ENCODE measurements at places on chromosomes 16 and 17.

- DNase-seq: no peak
Measured at GRCh38 chr17:7972131-7972785, 30.2 kb upstream of the GUCY2D start.

DNA sequence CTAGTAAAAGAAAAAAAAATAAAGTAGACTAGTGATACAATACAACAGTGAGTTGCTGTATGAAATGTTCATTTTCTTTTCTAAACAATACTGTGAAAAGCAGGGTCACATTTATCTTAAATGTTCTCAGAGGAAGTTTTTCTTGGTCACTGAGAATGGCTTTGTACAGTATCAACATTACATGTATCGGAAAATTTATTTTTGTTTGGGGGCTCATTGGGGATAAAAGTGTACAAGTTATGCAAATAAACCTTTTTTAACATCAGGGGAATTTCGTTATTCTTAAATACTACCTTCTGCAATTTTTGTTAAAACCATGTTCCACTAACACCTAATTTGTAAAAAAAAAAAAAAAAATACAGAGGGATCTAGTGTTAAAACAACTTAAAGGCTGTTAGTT is 8.7 kb upstream of the ZNF594 start:
- no peak for DNase-seq

DNA sequence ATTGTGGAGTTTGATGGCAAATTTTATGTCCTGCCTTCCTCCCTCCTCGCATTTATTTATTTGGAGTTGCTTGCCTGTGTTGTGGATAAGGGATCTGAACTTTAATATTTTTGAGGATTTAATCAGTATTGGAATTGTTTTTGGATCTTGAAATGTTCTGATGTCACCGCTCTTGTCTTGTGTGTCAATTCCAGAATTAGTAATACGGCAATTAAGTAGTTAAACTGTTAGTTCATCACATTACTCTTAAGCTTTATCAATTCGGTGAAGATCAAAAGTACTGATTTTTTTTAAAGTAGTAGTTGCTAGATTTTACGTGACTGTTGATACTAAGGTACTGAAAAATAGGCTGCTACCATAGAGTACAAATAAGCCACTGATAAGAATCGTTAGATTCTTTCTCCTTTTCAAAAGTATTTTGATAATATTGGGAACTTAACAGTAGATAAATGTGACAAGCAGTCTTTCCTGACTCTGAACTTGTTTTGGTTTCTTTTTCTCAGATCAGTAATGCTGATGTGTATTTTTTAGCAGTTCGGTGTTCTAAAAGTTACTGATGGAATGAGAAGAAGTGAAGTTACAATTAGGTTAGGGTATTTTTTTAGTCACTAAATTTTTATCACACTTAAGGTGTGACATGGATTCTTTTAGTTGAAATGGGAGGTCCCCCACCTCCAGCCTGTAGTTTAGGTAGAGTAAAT is 2.0 kb downstream of the RBBP6 start:
- no peak for DNase-seq

- no peak for DNase-seq
Measured at GRCh38 chr17:28124962-28125361, 82.5 kb downstream of the NLK start.

DNA sequence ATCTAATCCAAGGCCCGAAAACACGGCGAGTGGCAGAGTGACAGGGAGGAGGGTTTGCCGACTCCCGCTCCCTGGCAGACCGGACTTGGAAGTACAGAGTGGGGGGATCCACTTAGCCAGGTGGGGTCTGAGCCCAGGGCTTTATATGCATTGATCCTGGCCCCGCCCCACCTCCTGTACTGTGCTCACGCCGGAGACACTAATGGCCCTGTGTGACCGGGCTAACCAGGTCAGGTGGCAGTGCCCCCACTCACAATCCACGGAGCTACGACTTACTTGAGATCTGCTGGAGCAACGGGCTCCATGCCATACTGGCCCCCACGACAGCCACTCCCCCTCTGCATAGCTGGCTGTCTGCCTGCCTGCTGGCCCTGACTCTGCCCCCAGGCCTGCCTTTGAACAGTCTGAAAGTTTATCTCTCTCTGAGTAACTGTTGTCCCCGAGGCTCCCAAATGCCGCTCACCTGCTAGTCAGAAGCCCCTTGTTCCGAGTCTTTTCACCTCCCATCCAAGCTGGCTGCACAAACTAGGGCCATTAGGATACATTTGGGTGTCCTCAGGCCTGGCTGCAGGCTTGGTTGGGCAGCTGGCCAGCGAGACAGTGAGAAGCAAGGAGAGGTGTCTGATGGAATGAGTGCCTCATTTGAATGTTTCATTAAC is 28.0 kb downstream of the CACNA1G start:
- no peak for DNase-seq

- no peak for DNase-seq
Measured at GRCh38 chr17:20281860-20282259, 185.5 kb downstream of the LGALS9B start.

GRCh38 chr17:10836145-10836544 is 1.7 kb downstream of the PIRT start:
- DNase-seq: no peak

- DNase-seq: no peak
Measured at GRCh38 chr16:65002265-65002664, 119.6 kb downstream of the CDH11 start.

GRCh38 chr17:146546-146945 is 9.2 kb downstream of the SCGB1C2 start:
- DNase-seq: no peak

DNA sequence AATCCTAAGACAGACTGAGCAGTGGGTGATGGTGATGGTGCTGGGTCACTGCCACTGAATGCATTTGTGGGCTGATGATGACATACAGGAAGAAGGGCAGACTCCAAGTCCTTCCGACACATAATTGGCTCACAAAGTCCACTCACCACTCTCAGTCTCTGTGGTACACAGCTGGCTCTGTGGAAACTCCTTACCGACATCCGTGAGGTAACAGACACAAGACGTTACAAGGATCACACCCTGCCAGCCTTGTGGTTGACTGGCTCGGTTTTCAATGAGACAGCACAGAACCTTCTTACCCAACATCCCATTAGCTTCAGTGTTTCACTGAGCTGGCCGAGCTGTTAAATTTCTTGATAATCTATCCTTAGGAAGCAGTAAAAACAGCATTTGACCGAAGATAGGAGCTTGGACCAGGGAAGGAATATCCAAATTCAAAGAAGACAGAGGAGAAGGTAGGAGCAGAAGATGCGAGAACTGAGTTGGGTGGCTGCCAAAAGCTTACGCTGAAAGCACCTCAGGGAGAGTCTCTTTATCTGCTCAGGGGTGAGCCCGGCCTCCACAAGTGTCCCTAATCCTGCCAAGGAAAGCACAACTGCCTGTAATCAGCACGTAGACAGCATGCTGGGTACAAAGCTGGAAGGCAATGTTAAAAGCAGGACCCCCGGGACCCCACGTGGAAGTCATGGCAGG is 5.5 kb upstream of the MXRA7 start:
- DNase-seq: peak; percentile 25

- no peak for DNase-seq
Measured at GRCh38 chr16:427250-427649, 1.8 kb downstream of the RAB11FIP3 start.

GRCh38 chr17:59219992-59220327 is 351 bp upstream of the GDPD1 start:
- DNase-seq: no peak

GRCh38 chr16:28027055-28027454 is 36.5 kb downstream of the GSG1L start:
- DNase-seq: no peak

- no peak for DNase-seq
Measured at GRCh38 chr17:20243524-20243923, 223.8 kb downstream of the LGALS9B start.

GRCh38 chr17:44024271-44024663 is 9.5 kb upstream of the TMEM101 start:
- no peak for DNase-seq

DNA sequence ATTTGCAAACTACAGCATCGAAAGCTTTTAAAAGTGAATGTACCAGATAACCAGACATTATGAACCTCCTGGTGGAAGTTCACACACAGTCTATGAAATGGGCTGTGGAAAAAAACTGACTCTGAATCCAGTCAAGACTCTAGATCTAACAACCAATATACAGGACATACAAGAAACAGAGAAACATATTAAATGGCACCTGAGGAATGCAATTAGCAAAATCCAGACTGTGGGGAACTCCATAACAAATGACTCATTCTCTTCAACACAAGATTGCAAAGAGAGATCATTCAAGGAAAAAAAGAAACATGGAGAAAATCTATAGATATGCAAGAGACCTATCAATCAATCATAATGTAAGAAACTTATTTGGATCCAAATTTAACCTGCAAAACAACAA is 119.0 kb downstream of the MYO1D start:
- DNase-seq: no peak

- no peak for DNase-seq
Measured at GRCh38 chr17:19359151-19359550, 3.4 kb downstream of the B9D1 start.

DNA sequence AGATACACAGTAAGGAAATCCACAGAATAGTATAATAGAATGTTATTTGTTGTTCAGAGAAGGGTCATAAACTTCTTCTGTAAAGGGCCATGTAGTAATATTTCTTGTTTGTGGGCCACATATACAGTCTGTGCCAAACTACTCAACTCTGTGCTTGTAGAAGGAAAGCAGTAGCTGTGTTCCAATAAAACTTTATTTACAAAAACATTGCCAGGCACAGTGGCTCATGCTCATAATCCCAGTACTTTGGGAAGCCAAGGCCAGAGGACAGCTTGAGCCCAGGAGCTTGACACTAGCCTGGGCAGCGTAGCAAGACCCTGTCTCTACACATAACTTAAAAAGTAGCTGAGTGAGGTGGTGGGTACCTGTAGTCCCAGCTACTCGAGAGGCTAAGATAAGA is 612.8 kb upstream of the PSMD7 start:
- DNase-seq: no peak

Measured in CD4-positive, alpha-beta T cell treated with Interleukin-6 at 100 ng/mL for 8 hours (primary cell).